OCI-LY7 (cell line): ENCODE measurements at places on chromosomes 11 and 22. TPM values are rescaled to one million over a fixed set of nuclear protein-coding genes. Genes with fewer than 3 reads are reported as not detected.
A peak's percentile ranks its signal among the peaks of the same experiment; 100 is the strongest.

DNA sequence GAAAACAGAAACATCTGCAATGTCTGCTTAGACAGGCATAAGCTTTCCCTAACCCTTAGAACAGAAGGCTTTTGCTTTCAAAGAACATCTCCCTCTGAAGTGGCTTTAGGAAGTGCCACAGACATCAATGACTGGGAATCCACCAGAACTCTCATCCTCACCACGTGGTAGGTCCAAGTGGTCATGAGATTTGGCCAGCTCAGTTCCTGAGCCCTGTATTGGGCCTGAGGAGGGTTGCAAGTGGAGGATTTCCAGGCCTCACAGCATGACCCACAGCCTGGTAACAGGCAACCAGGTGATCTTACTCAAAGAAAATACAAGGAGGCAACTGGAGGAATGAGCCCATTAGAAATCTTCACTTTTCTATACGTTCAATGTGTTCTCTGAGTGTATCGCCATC, 1.6 kb downstream of the CASP1 start:
- DNase-seq: no peak

GRCh38 chr22:32338757-32339156, 18.9 kb upstream of the RFPL3 start:
- DNase-seq: no peak

GRCh38 chr11:14027525-14027924, 65.0 kb downstream of the SPON1 start:
- no peak for DNase-seq

SLCO2B1 gene
- not detected in 2 replicates for total RNA-seq

DNA sequence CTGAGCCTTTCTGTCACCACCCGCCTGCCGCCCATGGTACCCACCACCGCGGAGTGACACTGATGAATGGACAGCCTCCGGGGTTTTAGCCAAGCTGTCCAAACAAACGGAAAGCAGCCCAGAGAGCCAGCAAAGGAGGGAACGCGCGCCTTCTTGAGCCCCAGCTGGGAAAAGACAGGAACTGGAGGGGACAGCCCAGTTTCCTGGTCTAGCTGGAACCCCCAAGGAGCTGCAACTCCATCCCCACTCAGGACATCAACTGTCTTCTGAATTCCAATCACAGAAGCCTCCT, 33.7 kb downstream of the SHISAL1 start:
- no peak for DNase-seq

FGF19 gene
- not detected in 2 replicates for total RNA-seq

DNA sequence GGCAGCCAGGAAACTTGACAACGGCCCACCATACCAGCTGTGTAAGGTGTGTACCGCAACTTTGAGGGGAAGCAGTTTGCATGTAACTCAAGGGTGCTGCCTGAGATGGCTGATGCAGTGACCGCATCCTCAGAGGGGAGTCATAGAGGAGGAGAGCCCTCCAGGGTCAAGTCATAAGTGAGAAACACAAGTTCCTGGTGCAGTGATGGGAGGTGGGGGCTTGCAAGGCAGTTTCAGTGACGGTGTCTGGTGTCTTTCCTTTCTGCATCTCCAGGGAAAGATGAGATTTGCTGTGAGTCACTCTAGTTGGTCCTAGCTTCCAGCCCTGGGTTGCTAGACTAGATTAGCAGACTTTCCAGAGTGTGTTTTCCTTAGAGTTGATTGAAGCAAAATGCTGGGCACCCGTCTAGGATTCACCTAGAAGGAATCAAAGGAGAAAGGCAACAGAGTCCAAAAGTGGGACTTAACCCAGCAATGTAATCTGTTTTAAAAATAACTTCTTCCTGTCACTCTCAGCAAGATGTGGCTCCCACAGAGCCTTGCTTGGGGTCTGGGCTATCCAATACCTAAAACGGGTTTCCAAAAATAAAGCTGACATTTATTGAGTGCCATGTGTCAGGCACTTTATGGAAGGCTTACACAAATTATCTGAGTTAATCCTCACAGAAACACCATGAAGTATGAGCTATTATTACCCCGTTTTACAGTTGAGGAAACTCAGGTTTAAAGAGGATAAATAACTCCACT, 265.4 kb upstream of the PLET1 start:
- no peak for DNase-seq

C11orf21 gene
- total RNA-seq: 1.9 and 2.5 TPM in 2 replicates

GAS2L1 gene
- total RNA-seq: not detected in 2 replicates

KCNA4 gene
- not detected in 2 replicates for total RNA-seq

- peak; percentile 71 for DNase-seq
Observed at GRCh38 chr22:17368554-17369438, 464 bp upstream of the CECR2 start.

DNA sequence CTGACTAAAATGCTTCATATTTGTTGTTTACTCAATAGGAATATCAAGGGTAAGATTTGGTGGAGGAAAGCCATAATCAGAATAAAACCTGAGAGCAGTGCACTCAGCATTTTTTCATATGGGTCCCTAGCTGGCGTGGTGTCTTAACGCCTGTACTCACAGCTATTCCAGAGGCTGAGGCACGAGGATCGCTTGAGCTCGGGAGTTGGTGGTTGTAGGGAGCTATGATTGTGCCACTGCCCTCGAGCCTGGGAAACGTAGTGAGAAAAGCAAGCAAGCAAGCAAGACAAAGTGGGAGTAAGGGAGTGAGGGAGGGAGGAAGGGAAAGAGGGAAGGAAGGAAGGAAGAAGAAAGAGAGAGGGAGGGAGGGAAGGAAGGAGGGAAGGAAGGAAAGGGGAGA, 242.5 kb downstream of the OR4C45 start:
- no peak for DNase-seq
